ENCODE measurements at places on chromosomes 1 and 21.
A peak's percentile ranks its signal among the peaks of the same experiment; 100 is the strongest.

DNA sequence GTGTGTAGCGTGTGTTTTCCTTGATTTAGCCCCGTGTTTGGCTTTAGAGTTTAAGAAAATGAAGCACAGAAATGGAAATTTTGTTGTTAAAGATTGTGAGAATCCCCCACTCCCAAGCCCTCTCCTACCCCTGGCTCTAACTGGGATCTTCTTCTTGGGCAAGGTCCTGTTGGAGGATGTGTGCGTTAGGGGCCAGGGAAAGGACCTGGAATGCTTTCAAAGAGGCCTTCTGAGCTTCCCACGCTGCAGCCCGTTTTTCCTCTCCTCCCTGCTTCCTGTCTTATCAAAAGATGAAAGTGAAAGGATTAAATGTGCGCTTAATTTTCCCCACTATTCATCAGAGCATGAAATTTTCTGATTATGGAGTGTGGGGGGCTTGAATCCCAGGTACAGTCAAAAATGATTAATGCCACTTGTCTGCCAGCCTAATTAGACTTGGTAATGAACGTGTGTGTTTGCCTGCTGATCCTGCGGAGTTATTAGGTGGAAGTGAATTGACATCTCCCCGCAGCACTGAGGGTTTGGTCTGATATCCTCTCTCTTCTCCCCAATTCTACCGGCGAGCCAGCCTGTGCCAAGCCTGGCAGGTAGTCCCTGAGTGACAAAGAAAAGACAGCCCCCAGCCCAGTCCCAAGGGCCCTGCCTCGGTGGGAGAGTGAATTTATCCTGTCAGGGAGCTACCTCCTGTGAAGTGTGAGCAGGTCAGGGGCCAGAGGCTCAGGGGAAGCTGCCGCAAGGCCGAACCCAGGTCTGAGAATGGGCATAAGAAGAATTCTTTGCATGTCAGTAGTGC lies 4.9 kb downstream of the RASSF5 start:
- no peak for DNase-seq

GRCh38 chr1:14724246-14724645 lies 125.8 kb downstream of the KAZN start:
- DNase-seq: no peak

GRCh38 chr21:39612233-39613040 lies at the start of gene B3GALT5:
Gene B3GALT5 (plus strand): TSS chr21:39612940. CDS start chr21:39660560, 47,620 bp downstream.
- DNase-seq: no peak

DNA sequence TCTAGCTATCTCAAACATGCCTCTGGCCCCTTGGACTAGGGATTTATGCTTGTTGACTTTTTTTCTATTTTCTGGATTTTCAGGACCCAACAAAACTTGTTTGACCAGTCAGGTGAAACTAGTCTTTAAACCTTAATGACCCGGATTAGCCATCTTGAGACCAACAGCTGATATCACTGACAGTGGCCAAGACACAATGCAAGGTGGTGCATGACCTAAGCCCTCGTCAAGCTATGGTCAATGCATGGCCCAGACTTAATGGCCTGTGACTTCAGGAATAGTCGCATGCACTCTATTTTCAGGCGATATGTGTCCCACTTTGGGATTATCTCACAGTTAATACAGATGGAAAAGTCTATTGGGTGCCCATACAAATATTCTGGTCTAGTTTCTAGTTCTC lies 190.4 kb downstream of the ZBTB18 start:
- no peak for DNase-seq

DNA sequence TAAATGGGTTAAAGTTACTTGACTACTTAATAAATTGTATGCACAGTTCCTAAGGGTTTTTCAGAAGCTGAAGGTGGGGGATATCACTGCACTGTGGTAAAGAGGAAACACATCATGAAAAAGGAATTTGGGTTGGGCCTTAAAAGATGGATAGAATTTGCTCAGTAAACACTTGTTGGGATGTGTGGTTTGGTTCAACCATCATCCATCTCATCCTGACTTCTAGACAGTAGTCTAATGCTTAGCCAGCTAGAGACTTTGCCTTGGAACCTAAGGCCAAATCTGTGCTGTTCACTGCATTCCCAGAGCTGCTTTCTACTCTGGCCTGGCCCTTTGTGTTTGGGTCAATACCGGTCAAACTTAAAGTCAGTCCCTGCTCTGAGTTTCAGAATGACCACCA lies 30.6 kb downstream of the LY9 start:
- no peak for DNase-seq

GRCh38 chr1:212283741-212284140 lies 1.5 kb upstream of the PPP2R5A start:
- DNase-seq: peak; percentile 25

DNA sequence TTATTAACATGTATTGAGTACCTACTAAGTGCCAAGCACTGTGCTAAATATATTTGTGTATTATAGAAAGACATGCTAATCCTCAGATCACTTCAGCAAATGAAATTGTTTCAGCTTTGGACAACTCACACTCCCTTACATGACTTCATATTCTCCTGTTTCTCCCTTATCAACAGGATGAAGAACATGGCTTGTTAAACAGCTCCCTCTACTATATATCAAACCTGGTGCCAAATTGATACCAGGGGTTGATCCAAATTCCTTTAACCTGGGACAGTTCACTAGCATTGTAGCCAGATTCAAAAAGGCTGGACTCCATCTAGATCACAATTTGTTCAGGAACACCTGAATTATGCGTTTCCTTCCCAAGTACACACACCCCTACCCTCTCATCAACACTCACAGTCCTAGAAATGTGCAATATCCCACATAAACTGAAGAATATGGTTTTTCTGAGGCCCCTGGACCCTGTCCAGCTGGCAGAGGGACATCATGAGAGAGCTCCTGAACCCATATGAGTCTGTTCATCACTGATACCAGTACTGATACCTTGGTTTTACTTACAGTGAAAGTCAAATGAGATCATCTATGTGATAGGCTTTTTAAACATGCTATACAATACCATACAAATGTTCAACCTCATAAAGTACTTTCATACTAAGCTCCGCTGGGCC lies 47.0 kb upstream of the PALMD start:
- no peak for DNase-seq

DNA sequence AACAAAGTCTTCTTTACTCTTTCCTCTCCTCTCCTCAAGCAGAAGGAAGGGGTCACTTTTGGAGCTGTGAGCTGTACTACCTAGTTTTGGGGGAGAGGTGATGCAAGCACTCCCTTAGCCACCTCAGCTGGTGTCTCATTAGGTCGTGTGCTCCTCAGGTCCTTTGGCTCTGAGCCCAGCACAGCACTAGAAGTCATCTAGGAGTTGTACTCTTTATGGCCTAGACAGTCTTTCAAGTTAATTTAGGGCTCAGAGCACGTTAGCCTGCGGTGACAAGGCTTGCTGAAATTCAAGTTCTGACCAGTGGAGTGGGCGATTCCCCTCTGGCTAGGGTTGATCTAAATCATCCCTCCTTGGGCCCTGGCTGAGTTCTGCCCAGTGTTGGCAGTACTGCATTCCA lies 48.0 kb upstream of the WDR26 start:
- no peak for DNase-seq

GRCh38 chr1:33636209-33636608 lies 163.8 kb downstream of the ZSCAN20 start:
- no peak for DNase-seq

DNA sequence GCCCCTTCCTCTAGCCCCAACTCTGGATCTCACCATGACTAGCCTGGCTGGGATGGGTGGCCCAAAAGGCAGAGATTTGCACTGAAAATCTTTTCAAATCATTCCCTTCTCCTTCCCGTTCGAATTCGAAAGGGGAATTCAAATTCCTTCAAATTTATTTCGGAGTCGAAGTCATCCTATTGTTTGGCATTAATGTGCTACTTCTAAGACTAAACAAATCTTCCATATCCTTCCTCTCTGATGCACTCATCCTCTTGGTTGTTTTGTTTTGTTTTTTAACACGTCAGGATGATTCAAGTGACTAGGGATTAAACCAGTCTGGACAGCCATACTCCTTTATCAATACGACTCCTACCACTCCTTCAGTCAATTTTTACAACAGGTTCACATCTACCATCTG lies 95.5 kb upstream of the SGIP1 start:
- DNase-seq: no peak

GRCh38 chr1:30881319-30882181 lies 27.0 kb downstream of the SDC3 start:
- DNase-seq: peak; percentile 53

DNA sequence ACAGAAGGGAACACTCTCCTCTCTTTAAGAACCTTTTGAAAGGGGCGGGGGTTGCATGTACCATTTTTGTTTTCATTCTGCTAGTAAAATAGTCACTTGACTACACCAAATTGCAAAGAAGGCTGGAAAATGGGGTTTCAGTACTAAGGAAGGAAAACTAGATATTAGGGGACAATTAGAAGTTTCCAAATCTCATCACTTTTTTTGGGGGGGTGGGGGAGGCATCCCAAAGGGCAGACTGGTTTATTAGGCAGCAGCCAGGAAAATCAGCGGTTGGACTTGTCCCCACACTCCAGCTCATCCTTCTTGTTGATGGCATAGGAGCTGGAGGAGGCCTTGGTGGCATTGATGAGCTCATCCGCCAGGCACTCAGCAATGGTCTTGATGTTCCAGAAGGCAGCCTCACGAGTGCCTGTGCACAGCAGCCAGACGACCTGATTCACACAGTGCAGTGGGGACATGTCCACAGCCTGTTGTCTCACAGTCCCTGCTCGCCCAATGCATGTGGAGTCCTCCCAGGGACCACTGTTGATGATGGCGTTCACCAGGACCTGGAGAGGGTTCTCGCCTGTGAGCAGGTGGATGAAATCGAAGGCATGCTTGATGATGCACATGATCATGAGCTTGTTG lies 1.7 kb upstream of the TMEM50B start:
- DNase-seq: no peak

DNA sequence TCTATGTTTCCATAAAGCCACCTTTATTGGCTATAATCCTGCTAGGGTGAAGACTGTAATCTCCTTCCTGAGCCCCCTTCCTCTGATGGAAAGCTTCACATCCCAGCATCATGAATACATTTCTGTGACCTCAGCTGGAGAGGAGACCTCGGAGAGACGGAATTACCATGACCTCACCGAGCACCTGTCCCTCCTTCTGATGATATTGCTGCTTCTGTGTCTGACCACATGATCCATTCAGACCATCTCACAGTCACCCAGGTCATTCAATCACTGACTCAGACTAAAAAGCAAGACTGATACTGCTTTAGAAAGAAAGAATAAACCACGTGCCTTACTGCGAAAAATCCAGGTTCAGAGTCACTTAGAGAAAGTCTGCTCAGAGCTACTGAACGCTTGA lies 8.8 kb downstream of the KCND3 start:
- DNase-seq: no peak

DNA sequence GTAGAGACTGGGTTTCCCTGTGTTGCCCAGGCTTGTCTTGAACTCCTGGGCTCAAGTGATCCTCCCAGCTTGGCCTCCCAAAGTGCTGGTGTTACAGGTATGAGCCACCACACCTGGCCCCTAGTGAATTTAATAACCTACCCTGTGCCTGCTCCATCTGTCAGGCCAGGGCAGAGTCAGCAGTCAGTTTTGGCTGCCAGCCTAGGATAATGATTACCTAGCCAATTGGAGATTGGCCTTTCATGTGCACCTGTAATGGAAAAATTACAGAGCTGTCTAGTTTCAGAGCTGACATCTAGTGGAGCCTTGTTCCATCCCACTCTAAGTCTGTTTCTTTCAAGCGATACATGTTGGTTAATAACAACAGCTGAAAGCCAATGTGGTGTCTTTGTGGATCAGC lies 92.0 kb downstream of the DIRAS3 start:
- no peak for DNase-seq

DNA sequence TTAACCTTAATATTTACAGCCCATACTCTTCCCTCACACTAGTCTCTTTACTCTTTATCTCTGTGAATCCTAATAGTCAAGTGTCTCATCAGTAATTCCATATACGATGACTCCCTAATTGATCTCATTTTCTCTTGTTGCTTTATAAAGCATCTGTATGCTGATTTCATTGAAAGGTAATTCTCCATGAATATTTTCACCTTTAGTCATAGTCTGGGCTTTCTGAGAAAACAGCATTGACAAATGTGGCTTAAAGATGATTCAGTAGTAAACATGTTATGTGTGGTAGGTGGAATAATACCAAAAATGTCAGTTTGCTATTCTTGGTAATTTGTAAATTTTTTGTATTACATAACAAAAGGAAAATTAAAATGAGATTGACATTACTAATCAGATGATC lies 1176.5 kb downstream of the NCAM2 start:
- no peak for DNase-seq

GRCh38 chr1:12436817-12437599 lies 181.0 kb downstream of the DHRS3 start:
- no peak for DNase-seq

DNA sequence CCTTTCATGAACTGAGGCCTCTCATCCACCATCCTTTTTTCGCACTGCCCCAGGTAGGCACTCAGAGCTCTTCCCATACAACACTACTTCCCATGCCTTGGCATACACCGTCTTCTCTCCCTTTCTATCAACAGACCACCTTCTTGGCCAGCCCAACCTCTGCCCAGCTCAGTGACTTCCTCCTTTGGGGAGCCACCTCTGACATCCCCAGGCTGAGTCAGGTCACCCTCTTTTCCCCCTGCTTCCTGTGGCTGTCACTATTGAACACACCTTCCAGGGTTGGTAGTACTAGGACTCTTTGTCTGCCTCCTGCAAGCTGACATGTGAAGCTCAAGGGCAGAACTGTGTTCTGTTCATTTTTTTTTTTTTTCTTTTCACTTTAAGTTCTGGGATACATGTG lies 283.2 kb downstream of the SETD4 start:
- DNase-seq: no peak

DNA sequence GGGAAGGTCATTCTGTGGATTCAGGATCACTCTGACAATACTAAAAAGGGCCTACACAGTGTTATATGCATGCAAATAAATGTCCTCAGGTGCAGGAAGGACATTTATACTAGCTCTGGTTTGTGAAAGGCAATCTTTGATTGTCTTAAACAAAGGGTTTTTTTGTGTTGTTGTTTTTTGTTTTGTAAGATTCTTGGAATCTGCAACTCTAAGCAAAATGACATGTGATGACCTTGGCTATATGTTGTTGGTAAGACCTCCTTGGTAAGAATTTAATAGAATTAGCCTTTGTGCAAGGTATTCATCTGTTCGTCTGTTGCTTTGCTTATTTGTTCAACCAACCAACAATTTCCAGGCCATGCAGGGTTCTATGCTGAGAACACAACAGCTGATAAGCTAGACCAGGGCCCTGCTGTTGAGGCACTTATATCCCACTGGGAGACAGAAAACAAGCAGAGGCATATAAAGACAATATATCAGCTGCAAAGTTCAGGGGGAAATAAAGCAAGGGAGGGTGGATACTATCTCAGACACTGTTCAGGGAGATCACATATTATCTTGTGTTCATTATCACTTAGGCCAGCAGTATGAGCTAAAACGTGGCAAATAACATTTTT lies 60.3 kb downstream of the FH start:
- no peak for DNase-seq

DNA sequence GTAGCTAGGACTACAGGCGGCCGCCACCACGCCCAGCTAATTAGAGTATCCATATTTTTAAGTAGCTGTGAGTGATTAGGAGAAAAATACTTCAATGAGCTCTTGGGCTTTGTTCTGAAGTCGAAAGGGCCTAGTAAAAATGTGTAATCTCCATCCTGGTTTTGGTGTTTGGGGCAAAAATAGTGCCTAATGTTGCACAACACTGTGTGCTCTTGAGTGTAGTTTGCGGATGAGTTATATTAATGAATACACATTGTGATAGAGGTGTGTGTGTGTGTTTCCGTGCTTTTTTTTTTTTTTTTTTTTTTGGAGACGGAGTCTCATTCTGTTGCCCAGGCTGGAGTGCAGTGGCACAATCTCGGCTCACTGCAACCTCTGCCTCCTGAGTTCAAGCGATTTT lies 6.3 kb upstream of the ARID1A start:
- DNase-seq: no peak
